ENCODE measurements at places on chromosomes 5 and 9. TPM values are rescaled to one million over a fixed set of nuclear protein-coding genes. Genes with fewer than 3 reads are reported as not detected.

The RFX3 gene
- total RNA-seq = 0.58 TPM

The SPATA31E1 gene
- total RNA-seq = under 0.01 TPM

The SPATA31A3 gene
- total RNA-seq = not detected

The TEK gene
- total RNA-seq = 2.3 TPM

The ZNF484 gene
- total RNA-seq = 2.3 TPM

The PLK2 gene
- 190 TPM for total RNA-seq

The SNCB gene
- not detected for total RNA-seq

All from myometrial cell (primary cell).